ENCODE measurements at places on chromosomes 16 and 17. TPM values are rescaled to one million over a fixed set of nuclear protein-coding genes. Genes with fewer than 3 reads are reported as not detected.
A peak's percentile ranks its signal among the peaks of the same experiment; 100 is the strongest.

DNA sequence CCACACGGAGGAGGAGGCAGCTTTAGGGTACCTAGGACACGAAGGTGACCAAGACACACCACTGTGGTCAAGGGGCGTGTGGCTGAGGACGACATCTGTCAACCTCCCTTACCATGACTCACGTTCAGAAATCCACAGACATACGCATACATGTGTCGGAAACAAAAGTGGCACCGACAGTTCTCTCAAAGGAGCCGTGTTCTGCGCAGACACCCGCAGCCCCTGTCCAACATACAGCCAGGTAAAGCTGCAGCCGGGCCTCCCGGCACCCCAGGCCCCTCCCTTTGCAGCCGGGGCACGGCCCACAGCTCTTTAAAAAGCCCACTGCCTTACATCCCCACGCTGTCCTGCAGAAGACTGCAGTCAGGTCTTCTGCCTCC lies 40.5 kb upstream of the KLHDC4 start:
- DNase-seq: no peak

DNA sequence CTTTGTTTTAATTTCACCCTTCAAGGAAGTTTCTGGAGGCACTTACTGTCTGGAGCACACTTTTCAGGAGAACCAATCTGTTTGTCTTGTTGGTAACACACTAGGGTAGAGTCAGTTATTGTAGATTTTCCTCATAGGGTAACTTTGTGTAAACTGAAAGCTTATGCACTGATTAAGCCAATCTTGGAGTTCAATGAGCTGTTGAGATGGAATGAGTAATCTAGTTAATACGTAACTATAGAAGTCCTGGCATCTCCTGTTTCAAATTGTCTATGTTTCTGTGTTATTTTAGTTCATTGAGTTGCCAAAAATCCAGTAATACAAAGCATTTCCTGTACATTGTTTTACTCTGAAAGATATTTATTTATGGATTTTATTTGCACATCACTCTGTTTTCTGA lies 111.6 kb upstream of the HAS3 start:
- no peak for DNase-seq

DNA sequence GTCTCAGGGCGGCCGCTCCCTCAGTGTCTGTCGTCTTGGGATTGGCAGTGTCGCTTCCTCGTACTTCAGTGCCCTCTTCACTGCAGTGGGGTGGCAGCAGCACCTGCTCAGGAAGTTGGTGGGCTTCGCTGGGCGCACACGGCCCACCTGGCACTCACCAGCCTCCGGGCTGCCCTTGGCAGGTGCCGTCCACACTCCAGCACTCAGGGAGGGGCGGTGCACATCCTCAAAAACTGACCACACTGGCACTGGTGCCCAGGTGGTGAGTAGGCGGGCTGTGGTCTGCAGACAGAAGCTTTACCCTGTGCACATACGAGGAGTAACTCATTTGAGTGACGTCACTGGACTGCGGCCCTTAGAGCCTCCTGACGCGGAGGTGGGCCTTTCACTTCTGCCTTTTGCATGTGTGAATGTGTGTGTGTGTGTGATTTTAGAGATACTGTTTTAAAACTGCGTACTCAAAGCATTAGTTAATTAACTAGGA lies 94.6 kb downstream of the BANP start:
- DNase-seq: no peak

DNA sequence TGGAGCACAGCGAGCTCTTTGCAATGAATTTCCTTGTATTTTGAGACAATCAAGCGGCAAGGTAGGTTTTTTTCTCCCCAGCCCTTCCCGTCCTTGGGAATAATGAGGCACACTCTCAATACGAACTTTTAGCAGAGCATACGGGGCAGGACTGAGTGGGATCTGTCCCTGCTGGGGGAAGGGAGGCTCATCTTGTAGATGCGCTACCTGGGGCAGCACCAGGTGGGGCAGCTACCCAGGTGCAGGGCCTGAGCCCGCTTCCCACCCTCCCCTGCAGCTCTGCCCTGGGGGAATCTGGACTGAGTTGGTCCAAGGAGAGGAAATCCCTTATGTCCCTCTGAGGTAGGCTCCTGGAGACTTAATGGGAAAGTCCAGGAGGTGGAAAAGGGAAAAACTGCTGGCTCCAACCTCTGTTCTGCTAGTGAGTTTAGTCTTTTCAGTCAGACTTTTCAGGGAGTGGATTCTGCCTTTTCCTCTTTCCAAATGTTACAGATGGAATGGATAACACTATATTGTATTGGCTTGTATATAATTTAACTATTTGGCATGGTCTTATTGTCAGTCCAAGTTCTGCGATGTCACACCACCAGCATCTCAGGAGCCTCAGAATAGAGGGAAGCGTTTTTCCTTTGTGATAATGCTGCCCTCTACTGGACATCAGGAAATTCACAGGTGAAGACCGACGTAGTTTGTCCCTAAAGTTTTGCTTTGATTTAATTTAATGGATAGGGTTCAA lies 9.6 kb upstream of the CES1 start:
- DNase-seq: peak; percentile 37

The SLC5A11 gene
- 2.5 TPM for total RNA-seq

GRCh38 chr16:7534749-7535148 lies 202.1 kb downstream of the RBFOX1 start:
- no peak for DNase-seq

The CPHXL2 gene
- not detected for total RNA-seq

DNA sequence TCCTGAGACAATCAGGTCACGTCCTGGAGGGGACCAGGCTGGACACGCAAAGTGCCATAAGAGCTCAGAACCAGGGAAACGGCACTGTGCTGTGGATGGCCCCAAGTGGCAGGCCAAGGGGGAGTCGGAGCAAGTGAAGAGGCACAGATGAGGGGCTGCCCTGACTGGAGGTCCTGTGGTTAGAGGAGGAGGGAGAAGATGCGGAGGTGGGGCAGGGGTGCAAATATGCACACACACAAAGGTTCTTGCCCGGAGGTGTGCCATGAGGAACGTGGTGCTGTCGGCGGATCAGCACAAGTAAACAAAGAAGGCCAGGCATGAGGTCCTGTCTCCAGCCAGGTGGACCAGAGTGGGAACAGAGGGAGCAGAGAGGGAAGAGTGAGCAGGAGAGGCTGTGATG lies 23.5 kb downstream of the VAC14 start:
- no peak for DNase-seq

The TMEM219 gene
- total RNA-seq: 167 TPM

DNA sequence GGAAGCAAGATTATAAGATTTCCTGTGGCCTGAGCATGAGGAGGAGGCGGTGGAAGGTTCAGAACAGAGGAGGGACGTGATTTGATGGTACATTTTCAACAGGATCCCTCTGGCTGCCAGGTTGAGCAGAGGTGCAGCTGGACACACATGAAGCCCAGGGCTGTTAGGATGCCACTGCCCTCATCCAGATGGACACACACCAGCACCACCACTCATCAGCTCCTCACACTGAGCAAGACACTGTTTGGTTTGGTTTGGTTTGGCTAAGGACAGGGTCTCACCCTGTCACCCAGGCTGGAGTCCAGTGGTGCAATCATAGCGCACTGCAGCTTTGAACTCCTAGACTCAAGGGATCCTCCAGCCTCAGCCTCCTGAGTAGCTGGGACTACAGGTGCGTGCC lies 402.6 kb upstream of the C16orf82 start:
- DNase-seq: no peak

- no peak for DNase-seq
These were observed 43.4 kb upstream of the RASD1 start for GRCh38 chr17:17539591-17539990.

GRCh38 chr17:50426814-50427787 lies 1.1 kb downstream of the ACSF2 start:
- DNase-seq: peak; percentile 30

DNA sequence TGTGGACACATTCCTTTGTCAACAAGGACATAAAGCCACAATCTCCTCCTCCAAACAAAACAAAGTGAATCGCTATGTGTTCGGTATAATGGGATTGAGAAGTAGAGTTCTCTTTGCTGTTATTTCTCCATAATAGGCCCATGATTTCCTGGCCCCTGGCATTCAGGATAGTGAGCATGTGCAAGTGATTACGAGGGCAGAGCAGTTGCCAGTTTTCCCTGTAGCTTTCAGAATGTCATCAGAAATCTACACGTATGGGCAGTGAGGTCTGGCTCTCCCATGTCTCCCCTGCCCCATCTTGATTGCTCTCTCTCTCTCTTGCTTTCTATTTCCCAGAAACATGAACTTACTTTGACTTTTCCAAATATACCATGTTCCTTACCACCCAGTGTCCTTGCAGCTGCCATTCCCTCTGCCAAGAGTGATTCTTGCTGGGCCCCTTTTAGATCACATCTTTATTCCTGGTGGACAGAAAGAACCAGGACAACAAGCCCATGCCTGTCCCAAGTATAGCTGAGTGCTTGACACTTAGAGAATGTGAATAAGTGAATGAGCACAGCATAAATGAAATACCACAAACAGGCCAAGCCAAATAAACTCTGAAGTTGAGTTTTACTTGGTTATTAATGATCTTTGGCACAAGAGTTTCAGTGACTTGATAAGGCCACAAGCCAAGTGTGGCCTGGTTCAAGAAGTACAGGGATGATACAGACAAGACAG lies 273.1 kb downstream of the CDH13 start:
- no peak for DNase-seq

GRCh38 chr16:30947859-30948666 lies 805 bp upstream of the ORAI3 start:
- DNase-seq: peak; percentile 92

The AGRP gene
- total RNA-seq: not detected

The ARHGDIG gene
- total RNA-seq: 2.6 TPM

- DNase-seq: no peak
These were observed 6.7 kb upstream of the MT4 start for GRCh38 chr16:56558024-56558747.

DNA sequence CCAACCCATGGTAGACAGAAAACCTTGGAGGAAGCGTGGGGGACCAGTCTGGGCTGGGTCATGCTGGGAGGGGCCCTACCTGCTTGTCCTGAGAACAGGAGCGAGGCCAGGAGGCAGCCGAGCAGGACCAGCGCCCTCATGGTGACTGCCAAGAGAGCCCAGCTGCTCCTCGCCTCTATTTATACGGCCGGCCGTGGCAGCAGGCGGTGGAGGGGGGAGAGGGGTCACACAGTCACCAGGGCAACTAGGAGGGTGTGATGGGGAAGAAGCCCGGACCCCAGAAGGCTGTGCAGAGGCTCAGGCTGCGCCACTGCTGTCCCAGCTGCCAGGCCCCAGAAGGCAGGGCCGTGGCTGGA lies at the start of gene SRL:
Gene SRL (minus strand): TSS at position 153 of the 356 bp plus-strand sequence. CDS start 13 bp downstream, at position 140.
- DNase-seq: no peak

- no peak for DNase-seq
These were observed 81.8 kb downstream of the WDR59 start for GRCh38 chr16:74903120-74903519.

The SLC2A4 gene
- total RNA-seq: 7.6 TPM

The ABCC12 gene
- total RNA-seq: 0.69 TPM

DNA sequence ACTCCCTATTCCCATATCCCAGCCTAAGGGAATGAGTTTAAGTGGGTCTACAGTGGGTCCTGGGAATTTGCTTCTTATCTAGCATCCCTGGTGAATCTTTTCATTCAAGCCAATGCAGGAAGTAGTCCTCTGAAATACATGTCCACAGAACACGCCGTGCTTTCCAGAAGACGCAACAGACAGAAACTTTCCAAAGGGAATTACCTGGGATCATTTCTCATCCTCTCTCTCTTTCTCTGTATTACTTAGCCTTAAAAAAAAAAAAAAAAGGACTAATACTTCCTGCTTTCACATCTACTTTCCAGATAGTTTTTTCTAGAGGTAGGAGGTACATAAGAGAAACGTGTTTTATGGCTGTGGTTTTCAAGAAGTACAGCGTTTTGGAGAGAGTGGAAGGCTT lies 499.0 kb downstream of the MAF start:
- DNase-seq: no peak

The CLEC19A gene
- 0.26 TPM for total RNA-seq

DNA sequence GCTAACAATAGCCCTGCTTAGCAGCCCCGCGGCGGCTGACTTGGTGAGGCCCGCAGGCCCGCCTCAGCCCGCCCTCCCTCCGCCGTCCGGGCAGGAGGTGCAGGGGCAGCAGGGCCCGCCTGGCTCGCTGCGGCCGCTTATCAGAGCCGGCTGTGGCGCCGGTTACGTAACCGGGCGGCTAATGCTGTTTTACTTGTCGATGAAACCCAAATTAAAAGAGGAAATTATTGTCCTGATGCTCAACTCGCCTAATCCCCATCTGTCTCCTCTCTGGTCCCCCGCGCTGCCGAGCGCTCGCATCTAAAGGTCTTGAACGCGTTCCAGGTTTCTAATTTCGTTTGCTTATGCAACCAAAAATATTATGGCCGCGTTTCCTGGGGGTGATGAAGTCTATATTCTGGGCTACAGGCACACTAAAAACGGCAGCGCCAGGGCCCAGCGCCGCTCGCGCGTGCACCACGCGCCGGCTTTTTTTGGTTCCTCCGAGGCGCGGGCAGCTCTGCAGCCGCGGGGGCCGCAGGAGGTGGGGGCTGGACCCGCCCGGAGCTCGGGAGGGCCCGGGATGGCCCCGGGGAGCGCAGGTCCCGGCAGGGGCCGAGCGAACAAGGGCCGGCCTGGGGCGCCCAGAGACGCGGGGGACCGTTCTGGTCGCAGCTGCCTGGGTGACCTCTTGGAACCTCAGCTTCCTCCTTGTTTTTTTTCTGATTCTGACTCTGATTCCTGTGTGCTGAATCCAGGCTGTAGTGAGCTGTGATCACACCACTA lies 65.2 kb upstream of the TOB1 start:
- DNase-seq: peak; percentile 73

DNA sequence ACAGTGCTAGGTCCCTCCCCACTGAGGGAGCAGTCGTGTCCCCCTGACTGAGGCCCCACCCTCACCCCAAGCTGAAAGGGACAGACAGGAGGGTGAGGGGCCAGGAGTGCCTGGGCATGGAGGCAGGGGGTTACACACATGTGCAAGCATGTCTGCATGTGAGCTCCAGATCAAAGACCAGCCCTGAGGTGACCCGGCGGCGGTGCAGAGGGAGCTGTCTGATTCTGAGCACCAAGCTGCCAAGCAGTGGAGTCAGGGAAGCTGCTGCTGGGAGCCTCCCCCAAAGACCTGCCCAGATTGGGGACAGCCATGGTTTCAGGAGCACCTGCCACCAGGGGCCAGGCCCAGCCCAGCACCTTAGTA lies 5.5 kb downstream of the DLX3 start:
- DNase-seq: no peak

GRCh38 chr17:4032738-4033137 lies 68.5 kb upstream of the ATP2A3 start:
- DNase-seq: no peak

The TNFRSF17 gene
- total RNA-seq: 0.46 TPM

GRCh38 chr16:5490499-5490898 lies 392.9 kb upstream of the EEF2KMT start:
- DNase-seq: peak; percentile 13

The CLEC18A gene
- 3.6 TPM for total RNA-seq

- DNase-seq: no peak
These were observed 38.7 kb upstream of the DHX8 start for GRCh38 chr17:43445009-43445589.

GRCh38 chr17:19342611-19343255 lies 19.8 kb downstream of the B9D1 start:
- no peak for DNase-seq

The CCL3 gene
- 31.7 TPM for total RNA-seq

The HOXB2 gene
- 23.4 TPM for total RNA-seq

- DNase-seq: no peak
These were observed 35.6 kb downstream of the PEMT start for GRCh38 chr17:17555906-17556305.

The KRTAP3-1 gene
- total RNA-seq: not detected

Data from mucosa of gallbladder (tissue), 1 donor.